ENCODE measurements at places on chromosomes 6 and 20.

GRCh38 chr6:15038013-15038791 lies 207.7 kb upstream of the JARID2 start:
- no peak for DNase-seq

- no peak for DNase-seq
Observed at GRCh38 chr20:10201321-10201870, 17.2 kb upstream of the SNAP25 start.

DNA sequence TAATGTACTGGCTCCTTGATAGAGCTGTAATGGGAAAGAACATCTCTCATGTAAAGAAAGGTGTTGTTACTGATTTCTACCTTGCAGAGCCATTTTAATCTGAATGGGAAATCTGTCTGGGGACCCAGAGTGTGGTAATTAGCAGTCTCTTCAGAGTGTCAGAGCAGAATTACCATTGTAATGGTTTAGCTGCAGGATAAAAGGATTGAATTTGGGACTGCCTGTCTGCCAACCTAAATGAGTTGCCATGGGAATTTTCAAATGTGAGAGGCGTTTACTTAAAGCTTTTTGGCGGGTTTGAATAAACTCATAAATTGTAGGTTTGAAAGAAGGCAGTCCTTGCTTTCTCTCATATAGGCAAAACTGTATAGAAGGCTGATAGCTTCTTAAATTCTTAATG lies 128.8 kb downstream of the QKI start:
- DNase-seq = no peak

DNA sequence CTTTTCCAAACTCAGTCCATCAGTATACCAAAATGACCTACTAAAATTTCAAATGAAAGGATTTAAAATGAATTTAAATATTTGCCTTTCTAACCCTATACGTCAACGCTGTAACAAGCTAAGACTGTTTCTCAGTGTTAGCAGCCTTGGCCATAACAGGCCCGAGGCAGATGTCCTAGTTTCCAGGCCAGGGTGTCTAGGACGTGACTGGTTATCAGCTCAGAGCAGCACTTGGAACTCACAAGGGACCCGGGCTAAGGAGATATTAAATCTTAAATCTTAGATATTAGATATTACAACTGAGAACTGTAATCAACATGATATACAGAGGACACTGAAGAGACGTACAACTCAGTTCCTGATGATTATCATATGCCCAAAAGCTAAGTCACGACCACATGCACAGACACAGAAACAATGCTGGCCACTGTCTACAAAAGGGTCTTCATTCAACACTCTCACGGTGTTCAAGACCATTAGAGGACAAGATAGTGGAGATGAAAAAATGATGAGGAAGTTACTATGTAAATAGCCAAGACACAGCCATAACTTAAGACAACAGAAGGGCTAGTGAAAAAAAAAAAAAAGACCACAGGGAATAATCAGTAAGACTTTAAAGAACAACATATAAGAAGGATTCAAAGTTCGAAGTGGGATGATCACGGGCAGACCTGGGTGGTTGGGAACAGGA lies at the start of gene CLDN20:
CLDN20 (plus strand) TSS at position 641 of the 691 bp plus-strand sequence. CDS start 11,707 bp downstream, outside the sequence.
- no peak for DNase-seq

GRCh38 chr20:35232575-35232974 lies 6.1 kb downstream of the MMP24 start:
- peak; percentile 76 for DNase-seq

DNA sequence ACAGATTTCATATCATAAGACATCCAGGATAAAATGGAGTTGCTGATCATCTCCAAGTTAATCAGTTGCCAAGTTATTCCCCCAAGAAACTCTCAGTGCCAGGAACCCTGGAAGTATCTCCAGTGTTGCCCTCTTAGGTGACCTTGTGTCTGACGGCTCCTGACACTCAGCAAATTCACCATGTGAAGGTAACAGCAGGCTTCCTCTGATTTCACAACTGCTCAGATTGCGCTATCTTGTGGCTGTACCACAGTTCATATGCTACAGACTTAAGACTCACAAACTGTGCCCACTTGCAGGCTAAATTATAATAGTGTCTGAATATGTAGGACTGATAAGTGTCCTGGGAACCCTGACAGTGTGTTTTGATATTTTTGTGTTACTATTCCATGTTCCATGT lies 186.6 kb upstream of the OPRM1 start:
- DNase-seq = no peak

- no peak for DNase-seq
Observed at GRCh38 chr6:17585766-17586490, 14.2 kb upstream of the FAM8A1 start.

- no peak for DNase-seq
Observed at GRCh38 chr6:130625825-130626527, 201.2 kb upstream of the SMLR1 start.

DNA sequence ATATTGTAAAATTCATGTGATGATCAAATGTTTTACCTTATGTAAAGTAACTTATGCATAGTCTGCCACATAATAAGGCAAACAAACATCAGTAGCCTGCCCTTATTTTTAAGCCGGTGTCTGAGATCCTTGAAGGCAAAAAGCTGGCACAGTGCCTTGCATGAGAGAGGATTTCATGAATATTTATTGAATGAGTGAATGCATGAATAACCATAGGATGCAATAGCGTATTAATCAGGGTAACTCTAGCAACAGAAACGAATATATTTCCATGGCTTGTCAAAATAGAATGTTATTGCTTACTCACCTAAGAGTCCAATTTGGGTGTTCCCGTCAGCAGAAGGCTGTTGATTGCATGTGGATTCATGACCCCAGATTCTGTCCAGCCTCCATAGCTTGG lies 34.9 kb downstream of the BTBD3 start:
- DNase-seq = no peak

DNA sequence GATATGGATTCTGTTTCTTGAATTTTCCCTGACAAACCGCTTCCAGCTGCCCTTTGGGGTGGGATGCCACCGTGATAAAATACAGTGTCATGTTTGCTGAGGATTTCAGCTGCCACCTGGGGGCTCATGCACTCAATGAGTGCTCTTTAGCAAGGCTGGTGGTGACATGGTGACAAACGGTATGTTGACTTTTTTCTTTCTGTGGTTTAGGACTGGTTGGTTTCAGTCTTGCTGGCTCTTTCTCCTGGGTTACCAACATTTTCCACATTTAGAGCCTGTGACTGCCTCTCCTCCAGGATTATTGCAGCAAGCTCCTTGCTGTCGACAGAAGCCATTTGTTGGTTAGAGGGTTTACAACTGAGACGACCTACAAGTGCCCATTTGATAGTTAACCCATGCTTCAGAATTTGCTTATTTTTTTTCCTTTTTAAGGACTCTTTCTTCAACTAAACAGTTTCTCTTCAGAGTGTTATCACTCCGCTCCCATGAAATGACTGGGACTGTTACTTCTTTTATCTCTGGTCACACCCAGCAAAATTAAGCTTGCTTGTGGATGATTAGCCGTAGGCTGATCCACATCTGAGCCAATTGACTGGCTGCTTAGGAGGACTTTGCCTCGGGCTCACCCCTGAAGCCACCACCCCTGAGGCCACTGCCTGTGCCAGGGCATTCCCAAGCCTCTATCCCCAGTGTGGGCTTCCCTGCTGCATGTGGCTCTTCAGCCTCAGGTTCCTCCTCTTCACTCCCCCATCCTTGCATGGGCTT lies 48.4 kb upstream of the CDYL start:
- DNase-seq = no peak

DNA sequence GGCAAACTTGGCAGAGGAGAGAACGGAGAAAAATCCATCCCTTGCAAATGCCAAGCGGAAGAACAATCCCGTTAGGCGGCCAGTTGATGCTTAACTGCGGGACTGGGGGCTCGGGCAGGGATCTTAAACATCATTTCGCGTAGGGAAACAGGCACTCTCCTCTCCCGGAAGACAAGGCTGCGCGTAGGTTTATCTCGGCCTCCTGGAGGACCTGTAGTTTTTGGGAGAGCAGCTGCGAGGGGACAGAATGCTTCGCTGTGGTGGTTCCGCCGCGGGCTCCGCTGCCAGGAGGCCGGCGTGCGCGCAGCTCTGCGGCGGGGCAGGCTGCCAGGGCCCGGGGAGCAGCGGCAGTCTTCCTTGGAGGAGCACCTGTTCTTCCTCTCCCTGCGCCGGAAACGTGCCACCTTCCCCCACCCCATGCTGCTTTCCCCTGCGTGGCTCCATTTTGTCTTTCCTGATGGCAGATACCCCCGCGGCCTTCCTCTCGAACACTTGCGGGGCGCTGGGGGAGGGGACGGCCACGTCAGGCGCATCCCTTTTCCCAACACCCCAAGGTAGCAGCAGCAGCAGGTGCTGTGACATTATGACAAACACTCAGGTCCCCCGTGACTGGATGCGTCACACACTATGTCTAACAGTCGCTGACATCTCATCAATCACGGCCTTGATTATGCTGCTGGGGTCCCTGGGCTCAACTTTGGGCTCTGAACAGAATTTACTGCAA lies 230.7 kb upstream of the BTBD3 start:
- peak; percentile 76 for DNase-seq

DNA sequence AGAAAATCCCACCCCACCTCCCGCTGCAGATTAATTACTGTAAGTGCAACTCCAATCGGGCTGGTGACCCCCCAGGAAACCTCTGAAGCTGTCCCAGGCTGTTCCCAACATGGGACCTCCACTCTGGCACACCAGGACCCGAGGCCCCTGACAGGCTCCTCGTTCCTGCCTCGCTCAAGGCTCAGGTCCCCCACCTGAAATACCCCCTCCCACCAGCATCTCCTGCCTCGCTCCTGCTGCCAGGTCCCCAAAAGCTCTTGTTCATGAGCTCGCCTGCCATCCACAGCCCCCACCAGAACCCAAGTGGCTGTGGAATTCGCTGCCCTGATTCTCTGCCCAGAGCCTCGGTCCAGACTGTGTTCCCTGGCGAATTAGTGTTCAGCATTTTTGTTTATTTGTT lies 26.1 kb downstream of the NPEPL1 start:
- no peak for DNase-seq

- DNase-seq = peak; percentile 51
Observed at GRCh38 chr6:110355727-110356126, 2.4 kb downstream of the METTL24 start.

DNA sequence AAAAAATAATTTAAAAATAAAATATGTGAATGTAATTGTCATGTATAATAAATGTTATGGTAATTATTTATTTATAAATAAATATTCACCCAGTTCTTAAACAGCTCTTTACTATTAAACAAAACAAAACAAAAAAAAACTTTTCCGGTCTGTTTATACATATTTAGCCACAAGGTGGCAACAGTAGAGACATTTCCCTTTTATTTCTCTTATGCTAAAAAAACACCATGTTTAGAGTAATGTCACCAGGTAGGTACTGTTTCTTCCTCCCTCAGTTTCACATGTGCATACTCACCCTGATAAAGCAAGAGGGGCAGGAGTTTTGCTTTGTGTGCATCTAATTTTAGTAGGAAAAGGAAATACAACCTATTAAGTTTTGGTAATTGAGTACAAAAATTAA lies 610.4 kb upstream of the IMPG1 start:
- no peak for DNase-seq

DNA sequence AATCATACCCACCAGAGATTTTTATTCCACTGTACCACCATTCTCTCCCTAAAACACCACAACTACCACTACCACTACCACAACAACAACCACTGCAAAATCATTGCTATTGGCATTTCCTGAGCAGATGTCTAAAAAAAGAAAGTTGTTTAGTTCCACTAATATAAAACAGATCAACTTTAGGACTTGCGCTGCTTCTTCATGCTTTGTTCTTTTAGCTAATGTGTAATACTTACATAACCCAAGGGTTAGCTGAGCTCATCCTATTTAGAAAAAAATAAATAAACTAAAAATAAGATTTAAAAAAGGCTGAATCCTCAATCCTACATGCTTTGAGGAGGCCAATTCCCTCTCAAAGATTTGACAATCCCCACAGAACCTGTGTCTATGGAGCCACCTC lies 11.4 kb downstream of the IYD start:
- DNase-seq = no peak

DNA sequence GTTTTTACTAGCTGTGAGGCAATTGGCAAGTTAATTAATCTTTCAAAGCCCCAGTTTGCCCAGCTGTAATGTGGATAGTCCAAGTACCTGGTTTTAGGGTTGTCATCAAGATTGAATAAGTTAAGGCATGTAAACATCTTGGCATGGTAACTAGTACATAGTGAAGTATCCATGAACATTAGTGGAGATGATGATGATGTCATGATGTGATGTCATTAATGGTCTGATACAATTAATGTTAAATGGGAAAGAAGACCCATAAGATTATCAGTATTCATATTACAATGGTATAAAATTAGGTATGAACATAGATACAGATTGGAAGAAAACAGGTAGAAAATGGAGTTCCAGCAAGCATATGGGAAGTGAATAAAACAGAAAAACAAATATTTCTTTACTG lies 5.3 kb downstream of the EPB41L1 start:
- no peak for DNase-seq

DNA sequence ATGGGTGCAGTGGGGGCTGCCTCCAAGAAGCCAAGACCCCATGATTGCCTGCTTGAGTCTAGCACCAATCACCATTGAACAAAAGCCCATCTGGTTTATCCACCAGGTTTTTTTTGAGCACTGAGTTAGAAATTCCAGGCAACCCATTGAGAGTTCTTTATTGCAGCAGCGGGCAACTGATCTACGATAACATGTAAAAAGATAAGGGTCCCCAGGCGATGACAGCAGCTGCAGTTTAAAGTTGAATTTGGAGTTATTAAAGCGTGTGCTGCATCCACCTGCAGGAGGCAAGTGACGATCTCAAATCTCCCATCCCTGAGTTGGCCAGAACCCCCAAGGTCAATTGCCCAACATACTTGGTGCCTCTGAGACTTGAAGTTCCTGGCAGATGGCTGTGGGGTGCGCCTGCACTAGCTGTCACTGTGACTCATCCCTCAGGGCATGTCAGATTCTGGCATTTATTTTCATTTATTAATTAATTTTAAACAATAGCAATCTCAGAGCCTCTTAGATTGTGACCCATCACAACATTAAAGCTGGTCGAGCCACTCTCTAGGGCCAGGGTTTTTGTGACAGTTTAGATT lies 290.4 kb upstream of the SULF2 start:
- peak; percentile 48 for DNase-seq

- DNase-seq = peak; percentile 89
Observed at GRCh38 chr6:169751242-169752073, at the start of the genes DYNLT2 and ERMARD. TSS of gene DYNLT2 (minus strand) at chr6:169751572. CDS start at chr6:169751458, 114 bp downstream. TSS of gene ERMARD (plus strand) at chr6:169751622. CDS start at chr6:169751658, 36 bp downstream.

- DNase-seq = peak; percentile 40
Observed at GRCh38 chr6:157990321-157991066, 8.8 kb downstream of the SYNJ2 start.

GRCh38 chr20:23129266-23129665 lies 43.1 kb upstream of the CD93 start:
- DNase-seq = no peak

- DNase-seq = no peak
Observed at GRCh38 chr20:62889871-62890270, 28.2 kb upstream of the TCFL5 start.

GRCh38 chr20:3583765-3584164 lies 79.4 kb downstream of the GFRA4 start:
- DNase-seq = no peak

GRCh38 chr6:161373905-161374451 lies 100.1 kb upstream of the AGPAT4 start:
- peak; percentile 37 for DNase-seq

GRCh38 chr6:83884523-83884922 lies 25.0 kb downstream of the CYB5R4 start:
- peak; percentile 52 for DNase-seq

Measured in NCI-H2171 (cell line).